AG08396 (cell line): ENCODE measurements at places on chromosomes 11 and 22.
A peak's percentile ranks its signal among the peaks of the same experiment; 100 is the strongest.

GRCh38 chr11:64850979-64851567 is 6.6 kb upstream of the CDC42BPG start:
- DNase-seq = peak; percentile 56

- DNase-seq = no peak
These were observed 6.1 kb downstream of the ARHGAP8 start for GRCh38 chr22:44758344-44758973.

GRCh38 chr22:50702261-50702671 is 29.6 kb downstream of the SHANK3 start:
- no peak for DNase-seq

GRCh38 chr11:88657076-88657738 is 319.7 kb upstream of the CTSC start:
- no peak for DNase-seq

DNA sequence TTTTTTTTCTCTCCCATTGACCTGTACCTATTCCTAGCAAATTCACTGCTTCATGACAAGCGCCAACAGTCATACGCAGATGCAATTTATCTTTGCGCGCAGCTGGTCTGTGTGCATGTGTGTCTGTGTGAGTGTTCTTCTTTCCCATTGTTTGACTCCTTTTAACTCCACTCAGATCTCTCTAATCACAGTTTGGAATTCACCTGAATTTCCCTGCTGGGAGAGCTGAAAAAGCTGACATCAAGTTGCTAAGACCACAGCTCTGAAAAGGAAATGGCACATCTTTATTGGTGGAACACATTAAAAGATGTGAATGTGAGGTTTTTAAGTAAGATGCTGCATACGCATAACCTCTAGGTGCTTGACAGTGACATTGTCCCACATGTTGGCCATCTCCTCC is 187.4 kb upstream of the MTMR2 start:
- no peak for DNase-seq

GRCh38 chr22:41249442-41249841 is 8.7 kb upstream of the CHADL start:
- DNase-seq = no peak

GRCh38 chr22:19943082-19944026 is 1.7 kb upstream of the TXNRD2 start:
- DNase-seq = peak; percentile 76
